ENCODE measurements at places on chromosomes 11 and 22. TPM values are rescaled to one million over a fixed set of nuclear protein-coding genes. Genes with fewer than 3 reads are reported as not detected.

NRIP3 gene
- total RNA-seq, result 1.6 TPM

C11orf86 gene
- not detected for total RNA-seq

DNA sequence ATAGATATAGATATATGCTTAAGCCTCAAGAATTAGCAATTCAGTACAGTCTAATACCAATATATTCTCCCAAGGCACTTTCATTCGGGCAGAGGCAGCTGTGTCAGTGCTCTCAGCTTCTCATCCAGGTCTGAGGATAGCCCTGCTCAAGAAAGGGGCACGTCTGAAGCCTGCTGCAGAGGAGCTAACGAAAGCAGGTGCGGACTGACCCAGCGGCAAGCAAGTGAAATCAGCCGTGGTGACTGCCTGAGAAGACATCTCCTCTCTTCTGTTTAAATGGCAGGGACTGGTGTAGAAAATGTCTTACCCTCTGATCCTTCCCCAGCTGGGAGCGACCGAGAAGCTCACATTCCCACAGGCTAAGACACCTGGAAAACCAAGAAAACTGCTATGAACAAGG lies 468.6 kb downstream of the BRD1 start:
- no peak for DNase-seq

NPTXR gene
- 12.5 TPM for total RNA-seq

GRCh38 chr11:91066456-91067047 lies 843.7 kb upstream of the CHORDC1 start:
- DNase-seq, result no peak

DNA sequence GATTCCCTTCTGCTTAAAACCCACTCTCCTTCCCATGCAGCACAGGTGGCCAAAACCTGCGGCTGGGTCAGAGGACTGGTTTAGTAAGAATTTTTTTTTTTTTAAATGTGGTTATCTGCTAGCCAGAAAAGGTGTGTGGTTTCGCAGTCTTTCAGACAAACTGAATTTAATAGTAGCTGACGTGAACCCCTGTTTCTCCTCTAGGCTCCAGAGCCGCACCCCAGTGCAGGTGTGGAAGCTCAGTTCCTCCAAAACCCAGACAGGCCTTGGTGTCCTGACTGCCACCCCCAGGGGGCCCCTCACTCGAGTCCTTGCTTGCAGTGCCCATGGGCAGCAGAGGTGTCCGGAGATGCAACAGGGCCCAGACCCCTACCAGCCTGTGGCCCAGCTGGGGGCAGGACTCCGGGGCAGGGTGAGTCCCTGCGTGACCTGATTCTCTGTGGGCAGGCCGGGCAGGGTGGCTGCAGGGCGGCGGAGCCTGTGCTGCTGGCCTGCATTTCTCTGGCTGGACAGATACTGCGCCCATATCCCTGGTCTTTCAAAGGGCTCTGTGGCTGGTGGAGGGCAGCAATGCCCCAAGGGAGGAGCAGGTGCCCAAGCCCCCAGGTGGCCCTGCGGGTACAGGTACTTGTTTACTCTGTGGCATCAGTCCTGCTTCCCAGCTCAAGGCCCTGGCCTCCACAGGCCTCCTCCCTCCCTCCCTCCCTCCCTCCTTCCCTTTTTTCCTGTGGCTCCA lies 15.2 kb downstream of the KCNQ1 start:
- DNase-seq, result peak; percentile 51

DNA sequence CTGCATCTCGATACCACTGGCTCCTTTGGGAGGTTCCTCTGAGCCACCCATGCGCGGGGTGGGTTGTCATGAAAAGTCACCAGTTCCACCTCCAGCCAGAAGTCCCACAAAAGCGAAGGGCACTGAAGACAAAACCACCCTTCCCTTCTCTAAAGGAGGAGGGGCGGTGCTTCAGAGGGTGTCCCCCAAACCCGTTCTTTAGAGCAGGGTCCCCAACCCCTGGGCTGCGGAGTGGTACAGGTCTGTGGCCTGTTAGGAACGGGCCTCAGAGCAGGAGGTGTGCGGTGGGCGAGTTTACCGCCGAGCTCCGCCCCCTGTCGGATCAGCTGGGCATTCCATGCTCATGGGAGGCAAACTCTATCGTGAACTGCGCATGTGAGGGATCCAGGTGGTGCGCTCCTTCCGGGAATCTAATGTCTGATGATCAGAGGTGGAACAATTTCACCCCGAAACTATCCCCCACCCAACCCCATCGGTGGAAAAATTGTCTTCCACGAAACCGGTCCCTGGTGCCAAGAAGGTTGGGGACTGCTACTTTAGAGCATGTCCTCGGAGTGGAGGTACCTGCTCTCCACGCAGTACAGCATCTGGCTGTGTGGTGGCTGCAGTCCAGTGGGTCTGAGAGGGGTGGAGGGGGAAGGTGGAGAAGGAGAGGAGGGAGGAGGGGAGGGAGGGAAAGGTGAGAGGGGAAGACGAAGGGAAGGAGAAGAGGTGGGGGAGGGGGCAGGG lies 72.9 kb upstream of the SEPTIN5 start:
- no peak for DNase-seq

DNA sequence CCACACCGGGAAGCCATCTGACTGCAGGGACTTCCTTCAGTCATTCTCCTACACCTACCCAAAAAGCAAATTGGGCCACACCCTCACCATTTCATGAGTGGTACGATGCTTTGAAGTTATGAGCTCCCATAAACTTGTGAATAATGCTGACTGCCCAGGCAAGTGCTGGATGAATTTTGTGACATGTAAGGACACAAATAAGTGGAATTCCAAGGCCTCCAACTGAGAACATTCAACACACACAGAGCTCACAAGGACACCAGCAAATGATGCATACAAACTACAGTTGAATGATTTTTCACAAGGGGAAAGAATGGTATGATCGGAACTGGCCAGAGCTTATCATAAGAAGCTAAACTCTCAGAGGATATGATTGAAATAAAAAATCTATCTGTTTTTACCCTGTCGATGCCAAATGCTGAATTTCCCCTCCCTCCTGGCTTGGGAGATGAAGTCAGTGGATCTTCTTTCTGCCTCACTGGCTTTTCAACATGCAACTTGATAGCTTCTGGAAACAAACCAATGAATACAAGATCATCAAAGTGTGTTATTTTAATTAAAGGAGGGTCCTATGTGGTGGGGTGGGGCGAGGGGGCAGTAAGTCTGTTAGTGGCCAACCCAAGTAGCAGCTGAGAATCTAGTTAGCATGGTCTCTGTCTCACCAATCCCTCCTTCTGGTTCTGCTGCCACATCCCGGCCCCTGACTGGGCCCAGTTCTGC lies 123.8 kb downstream of the WT1 start:
- peak; percentile 64 for DNase-seq

GRCh38 chr11:12117200-12117599 lies 6.8 kb downstream of the MICAL2 start:
- no peak for DNase-seq

DNA sequence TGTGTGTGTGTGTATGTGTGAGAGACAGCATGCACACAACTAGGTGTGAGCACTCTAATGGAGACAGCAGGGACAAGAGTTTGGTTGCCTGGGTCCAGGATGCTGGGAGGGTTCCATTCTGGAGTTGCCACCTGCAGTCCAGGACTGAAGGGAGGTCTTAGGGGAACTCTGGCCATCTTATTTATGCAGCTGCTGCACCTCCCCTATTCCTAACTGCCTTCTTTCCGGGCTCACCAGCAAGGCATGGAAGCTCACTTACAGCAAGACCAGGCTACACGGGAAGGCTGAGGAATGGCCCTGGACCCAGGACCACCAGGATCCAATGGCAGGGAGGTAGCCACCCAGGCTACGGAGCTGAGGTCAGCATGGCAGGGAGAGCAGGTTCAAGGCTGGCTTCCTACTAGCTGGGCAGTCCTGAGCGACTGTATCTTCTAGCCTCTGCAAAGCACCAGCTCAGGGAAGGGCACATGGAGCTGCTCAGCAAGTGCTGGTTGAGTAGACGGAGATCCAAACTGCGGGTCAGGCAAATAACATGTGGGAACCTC lies 42.2 kb upstream of the B3GAT1 start:
- DNase-seq, result no peak

GRCh38 chr11:125918140-125918840 lies 14.0 kb downstream of the DDX25 start:
- DNase-seq, result no peak

DNA sequence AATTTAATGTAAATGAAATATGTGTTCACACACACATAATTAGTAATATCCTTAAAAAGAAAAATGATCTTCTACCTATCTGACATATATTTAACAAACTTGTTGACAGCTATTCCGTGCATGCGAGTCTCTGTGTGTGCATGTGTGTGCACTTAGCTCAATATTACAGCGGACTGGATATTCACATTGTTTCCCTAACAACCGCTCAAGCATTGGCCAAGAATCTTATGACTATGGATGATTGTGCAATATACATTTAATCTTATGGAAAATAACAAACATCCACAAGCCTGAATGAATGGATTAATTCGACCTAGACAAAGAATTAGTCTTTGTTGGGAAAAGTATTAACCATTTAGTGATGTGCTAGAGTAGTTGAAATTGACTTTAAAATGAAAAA lies 1078.6 kb downstream of the LRRC4C start:
- DNase-seq, result no peak

DNA sequence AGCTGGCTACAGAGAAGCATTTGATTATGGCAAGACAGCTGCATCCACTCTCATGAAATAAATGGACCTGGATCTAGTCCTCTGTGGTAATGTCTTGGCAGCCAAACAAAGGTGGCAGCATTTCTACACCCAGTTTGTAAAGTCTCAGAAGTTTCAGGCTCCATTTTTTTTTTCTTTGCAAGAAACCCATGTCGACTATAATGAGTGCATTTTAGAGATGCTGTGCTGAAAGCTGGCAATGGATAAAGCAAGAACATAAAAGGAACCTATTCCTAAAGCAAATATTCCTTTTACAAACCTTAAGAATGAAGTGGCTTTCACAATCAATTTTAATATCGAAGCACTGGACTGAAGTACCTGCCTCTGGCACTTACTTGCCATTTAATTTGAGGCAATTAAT lies 33.5 kb downstream of the THAP12 start:
- DNase-seq, result no peak

DNA sequence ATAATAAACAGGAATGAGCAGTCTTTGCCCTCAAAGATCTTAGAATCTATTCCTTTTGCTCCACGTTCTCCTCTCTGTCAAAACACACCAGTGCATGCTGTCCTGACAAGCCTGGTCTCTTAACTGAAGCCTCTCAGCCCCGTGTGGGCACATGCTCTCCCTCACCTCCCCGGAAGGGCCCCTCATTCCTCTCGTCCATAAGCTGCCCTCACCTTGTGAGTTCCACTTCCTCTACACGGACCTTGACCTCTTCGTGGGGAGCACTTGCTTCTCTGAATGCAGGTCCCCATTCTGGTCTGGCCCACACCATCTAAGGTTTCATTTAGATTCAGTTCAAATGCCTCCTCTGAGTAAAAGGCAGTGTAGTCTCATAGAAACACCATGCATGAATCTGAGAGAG lies 412.3 kb upstream of the SYN3 start:
- DNase-seq, result no peak

EXPH5 gene
- total RNA-seq, result 9.5 TPM

LRRC55 gene
- total RNA-seq, result not detected

DNA sequence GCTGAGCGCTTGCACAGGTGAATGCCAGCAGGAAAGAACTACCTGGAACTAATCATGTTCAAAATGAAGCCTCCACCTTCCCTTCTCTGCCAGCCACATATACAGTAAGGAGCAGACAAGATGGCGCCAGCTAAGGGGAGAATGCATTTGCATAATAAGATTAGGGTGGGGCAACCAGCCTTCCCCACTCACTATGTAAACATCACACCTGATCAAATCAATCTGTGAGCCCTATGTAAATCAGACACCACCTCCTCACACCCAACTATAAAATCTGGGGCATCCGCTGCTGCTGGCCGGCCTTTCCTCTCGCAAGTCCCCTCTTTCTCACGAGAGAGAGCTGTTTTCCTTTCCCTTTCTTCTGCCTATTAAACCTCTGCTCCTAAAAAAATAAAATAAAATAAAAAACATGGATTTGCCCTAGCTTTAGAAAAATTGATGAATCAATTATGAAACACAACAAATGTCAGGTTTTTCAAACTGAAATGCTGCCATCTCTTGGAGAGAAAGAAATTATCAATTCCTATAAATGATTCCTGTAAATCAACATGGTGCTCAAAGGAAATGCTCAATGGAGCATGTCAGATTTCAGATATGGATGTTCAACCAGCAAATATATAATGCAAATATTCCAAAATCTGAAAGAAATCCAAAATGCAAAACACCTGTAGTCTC lies 108.9 kb downstream of the SGSM3 start:
- DNase-seq, result no peak

TYR gene
- not detected for total RNA-seq

TPP1 gene
- 84.2 TPM for total RNA-seq

DNA sequence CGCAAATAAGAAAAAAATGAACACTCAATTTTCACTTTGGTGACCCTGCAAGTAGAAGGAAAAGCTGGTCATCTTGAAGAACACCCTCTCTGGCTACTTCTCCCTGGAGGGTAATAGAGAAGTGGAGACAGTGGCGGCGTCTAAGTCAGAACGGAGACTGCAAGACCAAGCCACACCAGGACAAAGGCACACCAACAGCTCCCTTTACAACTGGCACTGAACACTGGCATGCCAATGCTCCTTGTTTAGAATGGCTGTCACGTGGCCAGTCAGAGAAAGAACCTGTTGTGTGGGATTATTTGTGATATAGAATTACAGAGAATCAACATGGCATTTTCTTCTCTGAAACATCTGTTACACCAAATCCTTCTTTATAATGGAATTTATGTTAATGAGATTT lies 61.3 kb upstream of the YPEL1 start:
- peak; percentile 16 for DNase-seq

- DNase-seq, result no peak
These were observed 2.3 kb downstream of the FRMD8 start for GRCh38 chr11:65388731-65389130.

SLC17A6 gene
- total RNA-seq, result not detected

GRCh38 chr22:22968366-22968765 lies 80.8 kb downstream of the IGLL5 start:
- DNase-seq, result no peak

DNA sequence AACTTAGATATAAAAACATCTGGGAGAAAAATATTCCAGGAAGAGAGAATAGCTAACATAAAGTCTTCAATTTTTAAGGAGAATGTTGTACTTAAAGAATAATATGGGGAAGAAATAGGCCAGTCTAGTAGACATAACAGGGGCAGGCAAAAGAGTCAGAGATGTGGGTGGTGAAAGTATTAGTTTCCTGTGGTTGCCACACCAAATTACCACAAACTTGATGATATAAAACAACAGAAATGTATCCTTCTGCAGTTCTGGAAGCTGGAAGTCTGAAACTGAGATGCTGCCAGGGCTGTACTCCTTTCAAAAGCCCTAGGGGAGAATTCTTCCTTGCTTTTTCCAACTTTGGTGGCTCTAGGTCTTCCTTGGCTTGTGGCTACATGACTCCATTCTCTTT lies 1309.7 kb downstream of the LRRC4C start:
- DNase-seq, result no peak

- no peak for DNase-seq
These were observed 39.6 kb upstream of the WEE1 start for GRCh38 chr11:9533736-9534473.

PATE4 gene
- total RNA-seq, result not detected

- DNase-seq, result no peak
These were observed 76.0 kb downstream of the LARGE1 start for GRCh38 chr22:33844273-33844672.

RIMBP3C gene
- 0.22 TPM for total RNA-seq

- DNase-seq, result no peak
These were observed 28.8 kb downstream of the TST start for GRCh38 chr22:36990457-36990856.
